Epithelial cell of proximal tubule (primary cell): ENCODE measurements at places on chromosomes 3 and 15.

DNA sequence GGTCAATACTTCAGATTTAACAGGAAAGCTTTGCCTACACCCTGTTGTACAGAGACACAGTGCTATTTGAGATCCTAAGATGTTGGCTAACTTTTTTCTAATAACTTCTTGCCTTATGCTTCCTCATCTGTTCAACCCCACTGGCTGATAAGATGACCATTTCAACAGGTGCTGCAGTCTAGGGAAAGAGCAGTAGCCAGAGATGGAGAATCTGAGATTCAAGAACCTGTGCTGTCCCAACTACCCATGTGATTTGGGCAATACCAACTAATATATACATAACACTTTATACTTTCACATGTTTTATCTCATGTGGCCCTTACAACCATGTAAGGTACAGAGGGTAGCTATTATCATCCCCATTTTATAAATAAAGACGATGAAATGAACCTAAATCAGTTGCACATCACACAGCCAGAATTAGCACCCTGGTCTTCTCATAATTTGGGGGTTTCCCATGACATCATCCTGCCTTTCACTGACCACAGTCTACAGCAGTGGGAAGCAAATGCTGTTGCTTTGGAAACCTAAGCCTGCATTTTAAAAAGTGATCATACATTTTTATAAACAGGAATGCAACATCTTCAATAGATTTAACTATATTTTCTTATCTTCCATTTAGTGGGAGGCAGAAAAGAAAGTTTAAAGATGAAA, 9.7 kb downstream of the TTC23 start:
- DNase-seq = no peak

DNA sequence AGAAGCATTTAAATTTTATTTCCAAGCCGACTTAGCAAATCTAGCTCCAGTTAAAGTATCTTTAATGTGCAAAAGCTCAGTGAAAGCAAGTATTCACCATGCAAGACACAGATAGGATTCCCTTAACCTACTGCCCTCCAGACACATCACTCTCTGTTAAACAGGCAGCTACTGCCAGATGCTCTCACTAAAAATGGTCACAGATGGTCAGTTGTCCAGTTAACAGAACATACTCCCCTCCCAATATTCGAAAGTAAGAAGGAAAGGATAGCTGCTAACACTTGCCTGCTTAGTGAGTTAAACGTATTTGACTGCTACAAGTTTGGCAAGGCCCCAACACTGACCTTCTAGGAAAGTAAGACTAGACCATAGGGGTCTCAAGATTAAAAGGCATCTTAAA, 73.7 kb downstream of the PRTG start:
- DNase-seq = no peak

- no peak for DNase-seq
These were observed 61.4 kb upstream of the TRPM1 start for GRCh38 chr15:31162721-31163510.

GRCh38 chr3:34626699-34627098, 828.3 kb downstream of the PDCD6IP start:
- no peak for DNase-seq

- no peak for DNase-seq
These were observed at the start of gene VILL for GRCh38 chr3:37990527-37990926. TSS of gene VILL (plus strand) at chr3:37990786. CDS start at chr3:37993673, 2,887 bp downstream.

GRCh38 chr15:28955160-28955992, 69.6 kb downstream of the APBA2 start:
- DNase-seq = no peak

GRCh38 chr15:69523010-69524001, 70.7 kb downstream of the RPLP1 start:
- DNase-seq = no peak

DNA sequence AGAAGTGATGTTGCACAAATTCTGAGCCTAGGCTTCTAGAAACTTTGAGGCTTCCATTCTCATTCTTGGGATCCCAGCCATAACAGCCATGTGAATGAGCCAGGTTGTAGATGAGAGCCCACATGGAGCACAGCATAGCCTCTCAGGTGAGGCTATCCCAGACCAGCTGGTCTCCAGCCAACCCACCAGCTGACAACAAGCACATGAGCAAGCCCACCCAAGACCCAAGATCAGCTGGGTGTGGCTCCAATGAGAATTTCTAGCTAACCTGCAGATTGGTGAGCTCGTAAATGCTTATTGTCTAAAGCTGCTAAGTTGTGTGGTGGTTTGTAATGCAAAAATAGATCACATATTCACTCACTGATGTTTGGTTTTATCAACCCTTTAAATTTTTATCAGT, 14.4 kb downstream of the KY start:
- DNase-seq = no peak

DNA sequence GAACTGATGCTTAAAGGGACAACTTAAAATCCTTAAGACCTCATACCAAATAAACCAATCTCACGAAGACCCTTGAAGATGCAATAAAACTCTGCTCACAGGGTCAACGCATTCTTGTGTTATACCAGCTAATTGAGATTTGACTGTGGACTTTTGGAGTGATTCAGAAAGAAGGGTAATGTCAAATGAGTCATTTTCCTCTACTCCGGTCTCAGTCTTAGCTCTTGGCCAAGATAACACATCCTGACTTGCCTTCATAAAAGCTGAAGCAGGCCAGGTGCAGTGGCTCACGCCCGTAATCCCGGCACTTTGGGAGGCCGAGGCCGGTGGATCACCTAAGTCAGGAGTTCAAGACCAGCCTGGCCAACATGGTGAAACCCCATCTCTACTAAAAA, 3.8 kb downstream of the PKM start:
- DNase-seq = peak; percentile 68

DNA sequence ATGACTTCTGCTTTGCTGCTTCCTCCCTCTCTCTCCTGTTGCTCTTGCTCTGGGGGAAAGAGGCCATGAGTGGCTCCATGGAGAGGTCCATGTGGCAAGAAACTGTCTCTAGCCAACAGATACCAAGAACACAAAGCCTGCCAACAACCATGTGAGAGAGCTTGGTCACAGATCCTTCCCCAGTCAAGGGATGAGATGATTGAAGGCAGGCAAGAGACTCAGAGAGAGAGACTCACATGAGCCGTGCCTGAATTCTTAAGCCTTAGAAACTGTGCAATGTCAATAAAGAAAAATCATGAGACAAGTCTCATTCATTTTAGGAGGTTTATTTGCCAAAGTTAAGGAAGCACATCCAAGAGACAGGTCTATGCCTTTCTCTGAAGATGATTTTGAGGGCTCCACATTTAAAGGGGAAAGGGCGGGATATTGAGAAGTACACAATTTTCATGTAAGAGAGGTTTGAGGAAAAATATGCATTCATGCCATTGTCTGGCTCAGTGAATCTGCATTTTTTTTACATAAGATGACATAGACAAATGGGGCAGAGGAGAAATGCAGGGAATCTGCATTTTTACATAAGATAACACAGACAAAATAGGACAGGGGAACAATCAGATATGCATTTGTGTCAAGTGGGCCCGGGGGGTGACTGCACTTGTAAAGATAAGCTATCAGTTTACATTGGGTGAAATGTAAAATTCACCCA, 59.5 kb upstream of the SUCLG2 start:
- no peak for DNase-seq

DNA sequence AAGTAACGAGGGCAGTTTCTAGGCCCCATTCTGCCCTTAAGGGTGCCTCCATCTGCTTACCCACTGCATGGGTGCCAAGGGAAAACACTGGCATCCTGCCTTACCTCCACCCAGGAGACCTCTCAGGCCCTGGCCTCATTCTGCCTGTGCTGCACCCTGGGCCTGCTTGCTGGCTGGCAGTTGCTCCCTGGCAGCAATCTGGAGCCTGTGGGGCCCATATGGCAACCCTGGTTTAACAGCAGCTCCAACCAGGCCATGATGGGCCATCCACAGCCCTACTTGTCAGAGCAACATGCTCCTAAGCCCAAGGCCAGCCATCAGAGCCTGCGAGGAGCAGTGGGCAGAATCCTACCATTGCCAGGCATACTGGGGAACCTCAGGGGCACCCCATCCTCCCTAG, 3.7 kb downstream of the C3orf18 start:
- no peak for DNase-seq

- DNase-seq = no peak
These were observed 95.7 kb downstream of the ROBO1 start for GRCh38 chr3:79672075-79672474.

GRCh38 chr15:20642054-20642767, 100.6 kb upstream of the GOLGA6L6 start:
- no peak for DNase-seq

DNA sequence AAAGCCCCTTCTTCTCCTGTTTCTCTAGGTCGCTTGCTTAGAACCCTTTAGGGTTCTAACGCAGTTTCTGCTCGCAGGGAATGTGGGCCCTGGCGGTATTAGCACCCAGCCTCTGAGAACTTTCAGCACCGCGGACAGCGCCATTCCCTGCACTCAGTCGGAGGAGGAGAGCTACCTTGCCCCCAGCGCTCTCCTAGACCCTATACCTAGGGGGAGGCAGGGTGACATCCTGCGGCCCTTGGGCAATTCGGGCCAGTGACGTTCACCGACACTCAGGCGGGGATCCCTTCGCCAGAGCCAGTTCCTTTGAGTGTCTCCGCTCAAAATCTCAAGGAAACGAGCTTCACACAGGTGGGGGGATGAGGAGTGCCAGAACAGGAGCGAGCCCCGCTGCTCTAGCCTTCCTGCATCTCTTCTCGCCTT, 1.3 kb downstream of the SLC7A14 start:
- no peak for DNase-seq

GRCh38 chr3:52896613-52897012, 735 bp downstream of the STIMATE start:
- DNase-seq = no peak

DNA sequence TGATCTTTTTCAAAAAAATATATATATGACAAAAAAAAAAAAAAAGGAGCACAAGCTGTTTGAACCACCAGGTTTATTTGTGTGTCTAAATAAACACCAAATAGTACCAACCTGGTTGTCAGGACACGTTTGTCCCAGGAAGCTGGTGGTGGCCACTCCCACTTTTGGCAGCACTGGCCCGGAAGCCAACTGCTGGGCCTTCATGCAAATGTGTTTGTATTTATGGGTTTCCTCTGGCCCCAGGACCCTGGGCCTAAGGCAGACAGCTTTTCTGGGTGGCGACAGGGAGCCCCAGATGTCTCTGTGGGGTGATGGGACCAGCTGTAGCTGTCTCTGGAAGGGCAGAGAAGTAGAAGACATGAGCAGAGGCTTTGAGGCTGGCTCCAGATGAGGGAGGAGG, 31.6 kb downstream of the PRKCD start:
- DNase-seq = no peak

DNA sequence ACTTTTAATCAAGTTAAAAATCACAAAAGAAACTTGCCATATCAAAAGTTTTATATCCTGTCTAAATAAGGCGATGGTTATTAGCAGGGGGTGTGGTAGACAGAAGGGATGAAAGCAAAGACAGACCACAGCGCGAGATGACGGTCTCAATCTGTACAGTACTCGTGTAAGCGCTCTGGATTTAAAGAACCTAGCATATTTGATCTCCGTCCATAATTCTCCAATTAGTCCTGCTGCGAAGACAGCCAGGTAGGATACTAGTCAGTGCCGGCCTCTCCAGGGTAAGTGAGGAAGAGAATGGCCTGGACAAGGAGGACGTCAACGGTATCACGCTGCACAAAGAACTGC, 701 bp downstream of the SGO1 start:
- DNase-seq = no peak

- DNase-seq = no peak
These were observed 319.9 kb downstream of the ARRDC4 start for GRCh38 chr15:98280284-98280975.

- no peak for DNase-seq
These were observed 22.1 kb upstream of the GOLGA6C start for GRCh38 chr15:75235760-75236729.

DNA sequence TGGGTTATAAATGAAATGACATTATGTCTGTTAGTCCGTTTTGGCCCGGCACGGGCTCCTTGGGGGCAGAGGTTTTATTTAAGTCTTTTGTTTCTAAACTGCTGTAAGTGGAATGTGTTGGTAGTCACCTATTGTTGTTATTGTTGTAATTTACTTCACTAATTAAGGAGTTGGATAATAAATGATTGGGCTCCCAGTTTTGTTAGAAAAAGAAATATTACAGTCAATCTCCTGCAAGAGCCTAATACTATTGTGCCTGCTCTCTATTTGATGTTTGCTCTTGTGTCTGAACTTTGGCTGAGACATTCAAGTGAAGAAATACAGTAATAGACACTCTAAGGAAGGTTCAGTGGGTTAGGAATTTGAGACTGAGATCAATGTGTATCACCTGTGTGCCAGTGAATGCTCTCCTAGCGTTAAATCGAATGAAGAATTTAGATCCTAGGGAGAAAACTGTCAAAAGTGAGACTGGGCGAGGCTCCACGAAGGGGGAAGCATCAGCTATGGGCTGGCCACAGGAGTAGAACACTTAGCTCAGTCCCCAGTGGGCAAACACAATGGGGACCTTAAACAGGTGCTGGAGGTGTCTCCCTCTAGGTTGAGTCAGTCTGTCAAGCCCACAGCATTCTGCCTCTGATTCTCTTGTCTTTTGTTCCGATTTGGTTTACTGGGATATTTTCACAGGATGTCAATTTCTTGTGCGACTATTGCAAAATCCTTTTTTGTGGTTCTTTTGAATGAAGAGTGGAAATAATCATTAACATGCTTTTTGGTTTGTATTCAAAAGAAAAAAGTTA, 1.2 kb downstream of the ROBO2 start:
- no peak for DNase-seq

GRCh38 chr15:62809115-62809967, 233.2 kb upstream of the TPM1 start:
- no peak for DNase-seq

DNA sequence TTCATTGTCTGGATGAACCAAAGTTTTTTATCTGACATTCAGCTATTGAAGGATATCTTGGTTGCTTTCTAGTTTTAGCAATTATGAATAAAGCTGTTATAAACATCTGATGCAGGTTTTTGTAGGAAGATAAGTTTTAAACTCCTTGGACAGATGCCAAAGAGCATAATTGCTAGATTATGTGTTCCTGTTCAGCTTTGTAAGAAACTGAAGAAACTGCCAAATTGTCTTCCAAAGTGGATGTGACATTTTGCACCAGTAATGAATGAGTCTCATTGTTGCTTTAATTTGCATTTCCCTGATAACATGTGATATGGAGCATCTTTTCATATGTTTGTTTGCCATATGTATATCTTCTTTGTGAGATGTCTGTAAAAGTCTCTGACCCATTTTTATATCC, 239.9 kb upstream of the TTC14 start:
- no peak for DNase-seq

DNA sequence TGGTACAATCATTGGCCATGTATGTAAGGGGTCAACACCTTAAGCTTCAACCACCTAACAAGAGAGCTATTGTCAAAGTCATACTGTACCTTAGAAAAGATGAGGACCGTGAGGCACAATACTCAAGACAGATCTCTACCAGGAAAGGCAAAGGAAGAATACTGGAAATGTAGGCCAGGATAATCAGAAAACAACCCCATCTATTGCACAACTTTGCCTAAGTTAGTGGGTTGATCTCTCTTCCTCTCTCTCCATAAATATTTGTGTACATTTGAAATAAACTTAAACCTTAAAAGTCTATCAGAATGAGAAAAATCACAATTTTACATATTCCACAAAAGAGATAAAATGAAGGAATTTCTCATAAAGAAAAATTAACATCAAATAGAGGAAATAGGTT, 556.9 kb downstream of the MECOM start:
- DNase-seq = no peak
